Endothelial cell (in vitro differentiated cells): ENCODE measurements at places on chromosomes 16 and 17. TPM values are rescaled to one million over a fixed set of nuclear protein-coding genes. Genes with fewer than 3 reads are reported as not detected.
A peak's percentile ranks its signal among the peaks of the same experiment; 100 is the strongest.

DNA sequence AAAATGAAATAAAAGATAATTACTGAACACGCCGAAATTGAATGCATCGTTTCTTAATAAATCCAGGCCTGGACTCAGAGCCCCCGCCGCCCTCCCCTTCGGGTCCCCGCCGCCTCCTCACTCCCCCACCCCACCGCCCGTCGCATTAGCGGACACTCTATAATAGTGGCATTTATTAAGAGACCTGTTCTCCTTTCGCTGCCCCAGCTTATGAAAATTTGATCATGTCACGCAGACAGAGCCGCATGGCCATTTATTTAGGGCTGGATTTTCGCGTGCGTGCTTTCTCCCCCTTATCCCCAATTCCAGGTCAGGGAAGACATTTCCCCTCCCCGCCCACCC lies 6.3 kb upstream of the HOXB2 start:
- peaks cover 27% of the 10 kb centered on the region for H3K27me3 ChIP-seq
- H3K4me3 ChIP-seq: no peak overlapping the region
- peaks cover 24% of the 10 kb centered on the region for H3K36me3 ChIP-seq
- no peak overlapping the region for H3K27ac ChIP-seq
- peaks cover 53% of the 10 kb centered on the region for H3K4me1 ChIP-seq

DNA sequence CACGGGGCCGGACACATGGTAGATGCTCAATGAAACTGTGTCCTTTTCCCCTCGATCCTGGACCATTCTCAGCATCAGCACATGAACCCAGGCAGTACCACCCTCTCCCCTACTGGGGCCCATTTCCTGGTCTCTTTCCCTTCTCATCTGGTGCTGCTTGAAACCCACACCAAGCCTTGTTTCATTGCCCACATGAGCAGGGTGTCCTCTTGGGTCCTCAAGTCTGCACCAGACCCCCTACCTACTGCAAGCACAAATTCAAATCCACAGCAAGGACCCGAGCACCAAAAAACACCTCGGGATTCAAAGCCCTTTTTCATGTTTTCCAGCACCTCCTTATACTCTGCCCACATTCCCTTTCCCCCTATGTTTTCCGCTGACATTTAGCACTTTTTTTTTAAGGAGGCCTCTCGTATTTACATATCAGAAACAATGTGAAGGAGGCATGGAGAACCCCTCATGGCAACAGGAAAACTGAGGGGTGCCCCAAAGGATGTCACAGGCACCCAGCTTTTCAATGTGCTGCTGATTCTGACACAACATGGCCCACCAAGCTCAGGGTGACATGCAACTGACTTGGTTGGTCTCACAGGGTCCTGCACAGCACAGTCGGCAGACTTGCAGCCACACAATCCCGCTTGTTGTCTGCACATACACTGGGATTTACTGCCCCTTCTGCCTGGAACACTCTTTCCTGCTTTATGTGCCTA lies 4.6 kb upstream of the CCL1 start:
- no peaks in the 10 kb centered on the region for H3K36me3 ChIP-seq
- peaks cover 10% of the 10 kb centered on the region for H3K4me1 ChIP-seq
- no peaks in the 10 kb centered on the region for H3K27me3 ChIP-seq
- no peak overlapping the region for H3K4me3 ChIP-seq

DNA sequence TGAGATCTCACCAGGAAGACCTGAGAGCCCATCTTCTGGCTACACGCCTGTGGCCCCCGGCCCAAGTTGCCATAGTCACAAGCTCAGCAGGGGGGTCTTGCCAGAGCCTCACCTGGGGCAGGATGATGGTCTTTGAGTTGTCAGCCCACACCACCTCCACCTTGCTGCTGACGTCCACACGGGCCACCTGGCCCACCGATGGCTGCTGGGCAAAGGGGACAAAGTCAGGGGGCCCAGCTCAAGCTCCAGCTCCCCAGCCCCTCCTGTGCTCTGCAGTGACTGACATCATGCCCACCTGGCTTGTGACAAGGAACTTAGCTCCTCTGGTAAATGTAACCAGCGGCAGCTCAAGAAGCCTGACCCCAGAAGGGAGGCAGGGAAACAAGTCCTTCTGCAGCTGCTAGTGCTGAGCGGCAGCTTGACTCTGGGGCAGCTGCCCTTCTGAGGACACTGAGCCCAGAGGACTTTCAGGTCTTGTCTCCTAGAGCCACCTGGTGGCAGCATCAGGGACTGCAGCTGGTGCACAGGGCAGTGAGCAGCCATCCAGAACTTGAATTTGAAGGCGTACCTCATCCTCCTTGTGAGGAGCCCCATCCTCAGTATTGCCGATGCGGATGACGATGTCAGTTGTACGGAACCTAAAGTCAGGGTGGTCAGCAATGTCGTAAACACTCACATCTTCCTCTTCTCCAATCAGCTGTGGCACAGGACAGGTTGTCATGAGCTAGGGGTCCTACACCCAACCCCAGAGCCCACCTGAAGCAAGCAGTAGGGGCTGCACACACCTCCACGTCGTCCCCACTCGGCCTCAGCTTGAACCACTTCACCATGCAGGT lies 13.5 kb downstream of the SPHK1 start:
- H3K27me3 ChIP-seq: peaks cover 3% of the 10 kb centered on the region
- no peak overlapping the region for H3K27ac ChIP-seq
- H3K36me3 ChIP-seq: peaks cover 46% of the 10 kb centered on the region
- no peak overlapping the region for H3K4me3 ChIP-seq
- DNase-seq: peak; percentile 94

- no peak overlapping the region for H3K27ac ChIP-seq
- DNase-seq: peak; percentile 95
- H3K4me3 ChIP-seq: peak overlapping the region; percentile 63
- H3K36me3 ChIP-seq: no peaks in the 10 kb centered on the region
- peaks cover 36% of the 10 kb centered on the region for H3K27me3 ChIP-seq
These were observed 3.3 kb upstream of the HOXB8 start for GRCh38 chr17:48618256-48618896.

Gene GCGR
- total RNA-seq: not detected

- no peak overlapping the region for H3K4me3 ChIP-seq
- H3K36me3 ChIP-seq: peaks cover 20% of the 10 kb centered on the region
- no peak for DNase-seq
- H3K27ac ChIP-seq: no peak overlapping the region
These were observed 104.7 kb downstream of the SOCS1 start for GRCh38 chr16:11151156-11151884.

DNA sequence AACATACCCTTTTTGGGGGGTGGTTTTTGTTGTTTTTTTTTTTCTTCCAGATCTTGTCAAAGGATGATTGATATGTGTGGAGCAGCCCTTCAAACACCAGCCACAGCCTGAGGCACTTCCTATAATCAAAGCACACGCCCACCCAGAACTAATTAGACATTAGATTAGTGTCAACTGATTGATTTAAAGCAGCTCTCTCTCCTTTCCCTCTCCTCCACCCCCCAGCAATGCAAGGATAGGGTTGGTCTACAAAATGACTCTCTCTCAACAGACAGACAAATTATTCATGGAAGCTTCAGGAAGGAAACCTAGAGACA lies 250.3 kb upstream of the SOX9 start:
- H3K36me3 ChIP-seq: no peaks in the 10 kb centered on the region
- no peak overlapping the region for H3K4me3 ChIP-seq
- no peak overlapping the region for H3K27ac ChIP-seq
- peaks cover 4% of the 10 kb centered on the region for H3K4me1 ChIP-seq
- H3K27me3 ChIP-seq: no peaks in the 10 kb centered on the region

Gene ZACN
- total RNA-seq: not detected

DNA sequence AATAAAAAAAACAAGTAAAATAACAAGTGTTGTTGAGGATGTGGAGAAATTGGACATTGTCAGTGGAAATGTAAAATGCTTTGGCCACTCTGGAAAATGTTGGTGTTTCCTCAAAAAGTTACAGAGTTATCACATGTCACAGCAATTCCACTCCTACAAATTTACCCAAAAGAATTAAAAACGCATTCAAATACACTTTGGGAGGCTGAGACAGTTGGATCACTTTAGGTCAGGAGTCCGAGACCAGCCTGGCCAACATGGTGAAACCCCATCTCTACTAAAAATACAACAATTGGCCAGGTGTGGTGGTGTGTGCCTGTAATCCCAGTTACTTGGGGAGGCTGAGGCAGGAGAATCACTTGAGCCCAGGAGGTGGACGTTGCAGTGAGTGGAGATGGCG lies 5.6 kb downstream of the TOP3A start:
- no peak for DNase-seq
- no peak overlapping the region for H3K27ac ChIP-seq
- H3K4me1 ChIP-seq: peaks cover 10% of the 10 kb centered on the region
- H3K36me3 ChIP-seq: peaks cover 16% of the 10 kb centered on the region
- H3K4me3 ChIP-seq: no peak overlapping the region

DNA sequence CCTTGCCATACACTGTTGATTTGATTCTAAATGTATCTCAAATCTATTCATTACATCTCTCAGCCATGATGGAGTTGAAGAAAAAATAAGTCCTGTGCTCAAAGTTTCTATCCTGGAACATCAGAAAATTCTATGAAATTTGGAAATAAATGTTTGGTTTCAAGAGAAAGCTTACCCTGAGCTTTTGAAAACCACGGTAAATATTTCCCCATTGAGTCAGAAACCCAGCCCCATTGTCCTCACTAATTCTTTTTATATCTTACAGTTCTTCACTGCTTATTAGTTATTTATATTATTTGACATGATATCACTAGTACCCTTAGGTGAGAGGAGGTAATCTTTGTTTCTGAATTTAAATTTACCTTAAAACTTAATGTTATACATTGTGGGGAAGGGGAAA lies 128.5 kb downstream of the MRTFB start:
- no peaks in the 10 kb centered on the region for H3K27me3 ChIP-seq
- H3K4me3 ChIP-seq: no peak overlapping the region
- H3K27ac ChIP-seq: no peak overlapping the region

DNA sequence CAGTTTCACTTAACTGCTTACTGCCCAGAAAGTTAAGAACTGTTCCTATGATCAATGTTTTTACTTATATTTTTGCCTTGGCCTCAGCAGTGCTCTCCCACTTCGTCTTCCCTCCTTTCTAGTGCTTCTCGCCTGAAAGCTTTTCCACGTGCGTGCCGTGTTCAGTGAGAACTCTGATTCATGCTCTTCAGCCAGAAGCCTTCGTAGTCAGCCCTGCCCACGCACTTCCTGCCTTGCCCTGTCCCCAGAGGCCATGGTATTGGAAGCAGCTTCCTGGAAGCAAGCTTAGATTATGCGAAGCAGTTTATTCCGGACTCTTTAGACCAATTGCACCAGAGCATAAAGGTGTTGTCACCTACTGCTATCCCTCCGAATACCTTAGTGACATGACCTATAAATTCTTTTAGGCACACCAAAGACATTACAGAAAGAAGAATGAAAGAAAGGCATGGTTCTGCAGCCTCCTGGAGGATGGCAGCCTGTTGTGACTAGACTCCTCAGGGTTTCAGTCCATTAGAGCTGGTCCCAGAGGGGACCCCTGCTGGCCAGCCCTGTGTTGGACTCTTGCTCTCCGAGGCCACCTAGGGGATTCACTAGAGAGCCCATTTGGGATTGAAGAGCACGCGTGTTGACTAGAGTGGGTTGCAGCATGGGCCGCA lies 105.2 kb downstream of the RPTOR start:
- peaks cover 24% of the 10 kb centered on the region for H3K4me1 ChIP-seq
- no peak overlapping the region for H3K4me3 ChIP-seq
- no peak overlapping the region for H3K27ac ChIP-seq
- H3K27me3 ChIP-seq: no peaks in the 10 kb centered on the region
- DNase-seq: peak; percentile 69
- H3K36me3 ChIP-seq: no peaks in the 10 kb centered on the region

DNA sequence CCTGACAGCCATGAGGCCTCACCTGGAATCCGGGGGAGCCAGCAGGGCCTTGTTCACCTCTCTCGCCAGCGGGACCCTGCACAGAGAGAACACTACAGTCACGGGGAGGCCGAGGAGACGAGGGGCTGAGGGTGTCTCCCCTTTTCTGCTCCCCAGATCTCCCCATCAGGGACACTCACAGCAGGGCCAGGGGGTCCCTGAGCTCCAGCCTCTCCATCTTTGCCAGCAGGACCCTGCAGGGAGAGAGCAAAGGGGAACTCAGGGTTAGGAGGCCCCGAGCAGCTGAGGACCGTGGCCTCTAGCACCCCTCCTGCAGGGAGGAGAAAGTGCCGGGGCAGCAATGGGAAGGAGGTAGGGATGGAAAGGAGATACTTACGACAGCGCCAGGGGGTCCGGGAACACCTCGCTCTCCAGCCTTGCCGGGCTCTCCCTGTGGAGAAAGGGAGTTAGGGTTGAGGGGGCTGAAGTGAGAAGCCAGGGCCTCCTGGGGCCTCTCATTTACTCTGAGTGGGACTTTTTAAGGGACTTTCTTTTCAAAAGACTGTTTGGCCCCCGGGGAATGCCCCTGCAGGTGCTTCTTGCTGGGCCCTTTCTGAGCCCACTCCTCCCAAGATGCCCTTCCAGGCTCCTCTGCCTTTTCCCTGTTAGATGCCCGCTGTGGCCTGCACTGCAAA lies 8.7 kb downstream of the COL1A1 start:
- H3K4me3 ChIP-seq: no peak overlapping the region
- no peak overlapping the region for H3K27ac ChIP-seq
- peaks cover 4% of the 10 kb centered on the region for H3K27me3 ChIP-seq
- H3K4me1 ChIP-seq: no peaks in the 10 kb centered on the region
- no peaks in the 10 kb centered on the region for H3K36me3 ChIP-seq

DNA sequence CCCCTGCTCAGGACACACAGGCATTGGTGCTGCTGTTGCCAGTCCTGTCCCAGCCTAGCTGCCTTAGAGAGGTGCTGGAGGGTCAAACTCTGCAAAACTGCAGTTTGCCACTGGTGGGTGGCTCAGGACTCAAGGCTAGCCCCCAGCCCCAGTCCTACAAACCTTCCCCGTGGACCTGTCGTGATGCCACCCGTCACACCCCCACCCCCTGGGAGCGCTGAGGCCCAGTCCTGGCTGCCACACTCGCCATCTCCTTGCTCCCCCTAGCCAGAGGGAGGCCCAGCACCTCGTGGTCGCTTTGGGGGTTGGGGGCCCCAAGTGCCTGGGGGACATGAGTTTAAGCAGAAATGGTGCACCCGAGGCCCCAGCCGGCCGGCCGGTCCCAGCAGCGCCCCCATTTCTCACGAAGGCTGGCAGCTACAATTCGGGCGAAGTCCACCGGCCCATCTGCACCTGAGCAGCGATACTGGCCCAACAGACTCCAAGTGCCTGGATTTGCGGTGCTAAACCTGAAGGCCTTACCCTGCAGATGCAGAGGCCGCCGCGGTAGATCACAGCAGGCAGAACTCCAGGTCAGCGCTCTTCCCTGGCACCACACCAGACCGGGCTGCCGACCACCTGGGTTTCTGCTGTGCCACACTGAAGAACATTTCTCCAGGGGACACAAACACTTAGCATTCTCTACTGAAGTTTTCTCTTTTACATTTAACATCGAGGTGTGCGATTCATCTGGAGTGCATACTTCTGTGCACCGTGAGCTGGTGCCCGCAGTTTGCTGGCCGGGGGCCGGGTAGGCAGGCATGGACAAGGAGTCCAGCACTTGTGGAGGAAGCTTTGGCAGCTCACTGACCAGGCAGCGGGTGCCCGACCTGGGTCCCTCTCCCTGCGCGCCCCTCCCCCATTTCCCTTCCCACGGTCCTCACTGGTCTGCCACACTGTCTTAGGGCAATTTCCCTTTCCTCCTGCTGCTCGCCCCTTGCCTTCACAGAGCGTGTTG lies 130.0 kb downstream of the KCNJ12 start:
- H3K4me1 ChIP-seq: peaks cover 17% of the 10 kb centered on the region
- peaks cover 4% of the 10 kb centered on the region for H3K36me3 ChIP-seq
- H3K27me3 ChIP-seq: peaks cover 1% of the 10 kb centered on the region
- no peak overlapping the region for H3K4me3 ChIP-seq
- H3K27ac ChIP-seq: no peak overlapping the region
- no peak for DNase-seq
